ENCODE measurements at places on chromosomes 2 and 18.

- DNase-seq = no peak
These were observed 29.4 kb upstream of the WDR75 start for GRCh38 chr2:189411860-189412259.

- no peak for DNase-seq
These were observed 107.1 kb downstream of the PIEZO2 start for GRCh38 chr18:11042247-11042646.

GRCh38 chr2:165082479-165082878, 121.4 kb downstream of the SCN3A start:
- DNase-seq = no peak

GRCh38 chr18:29028560-29028959, 851.6 kb upstream of the CDH2 start:
- no peak for DNase-seq

DNA sequence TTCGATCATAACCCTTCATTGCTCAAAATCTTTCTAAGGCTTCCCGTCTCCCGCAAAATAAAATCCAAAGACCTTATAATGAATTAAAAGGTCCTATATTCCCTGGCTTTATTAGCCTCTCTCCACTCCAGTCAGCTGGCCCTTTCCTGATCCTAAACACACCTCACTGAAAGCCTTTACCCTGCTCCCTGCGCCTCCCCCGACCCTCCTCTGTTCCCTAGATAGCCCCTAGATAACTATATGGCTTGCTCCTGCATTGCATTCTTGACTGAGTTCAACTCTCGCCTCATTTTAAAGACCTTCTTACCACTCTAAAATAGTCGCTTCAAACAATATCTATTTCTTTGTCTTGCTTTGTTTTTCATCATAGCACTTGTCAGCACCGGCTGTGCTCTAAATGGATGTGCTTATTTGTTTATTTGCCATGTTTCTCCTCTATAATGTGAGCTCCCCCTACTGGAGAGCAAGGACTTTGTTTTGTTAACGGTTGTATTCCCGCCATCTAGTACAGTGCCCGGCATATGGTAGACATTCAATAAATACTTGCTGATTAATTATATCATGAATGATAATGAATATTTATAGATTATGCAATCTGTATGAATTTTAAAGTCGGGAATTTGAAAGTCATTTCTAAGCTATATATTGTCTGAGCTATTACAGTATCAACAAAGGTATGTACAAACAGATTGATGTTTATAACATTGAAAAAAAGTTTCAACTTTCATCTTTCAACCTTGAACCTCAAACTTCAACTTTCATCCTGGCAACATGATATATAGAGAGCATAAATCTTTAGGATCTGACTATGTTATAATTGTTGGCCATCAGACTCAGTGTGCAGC, 32.4 kb upstream of the VIT start:
- no peak for DNase-seq

DNA sequence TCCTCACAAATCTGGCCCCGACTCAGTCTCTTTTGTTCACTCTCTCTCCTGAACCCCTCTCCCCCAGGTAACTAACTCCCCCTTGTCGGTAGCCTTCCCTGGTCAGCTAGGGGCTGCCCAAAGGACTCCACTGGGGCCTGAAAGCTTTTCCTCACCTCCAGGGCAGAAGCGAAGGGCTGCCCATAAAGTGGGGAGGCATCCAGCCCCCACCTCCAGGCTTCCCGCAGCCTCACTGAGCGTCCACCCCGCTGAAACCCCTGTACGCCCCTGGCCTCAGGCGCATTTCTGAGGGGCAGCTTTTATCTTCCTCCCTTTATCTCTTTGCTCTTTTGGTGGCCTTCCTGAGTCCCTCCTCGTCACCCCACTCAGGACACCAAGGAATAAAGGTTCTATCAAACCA, 249.3 kb downstream of the CYP26B1 start:
- DNase-seq = no peak

DNA sequence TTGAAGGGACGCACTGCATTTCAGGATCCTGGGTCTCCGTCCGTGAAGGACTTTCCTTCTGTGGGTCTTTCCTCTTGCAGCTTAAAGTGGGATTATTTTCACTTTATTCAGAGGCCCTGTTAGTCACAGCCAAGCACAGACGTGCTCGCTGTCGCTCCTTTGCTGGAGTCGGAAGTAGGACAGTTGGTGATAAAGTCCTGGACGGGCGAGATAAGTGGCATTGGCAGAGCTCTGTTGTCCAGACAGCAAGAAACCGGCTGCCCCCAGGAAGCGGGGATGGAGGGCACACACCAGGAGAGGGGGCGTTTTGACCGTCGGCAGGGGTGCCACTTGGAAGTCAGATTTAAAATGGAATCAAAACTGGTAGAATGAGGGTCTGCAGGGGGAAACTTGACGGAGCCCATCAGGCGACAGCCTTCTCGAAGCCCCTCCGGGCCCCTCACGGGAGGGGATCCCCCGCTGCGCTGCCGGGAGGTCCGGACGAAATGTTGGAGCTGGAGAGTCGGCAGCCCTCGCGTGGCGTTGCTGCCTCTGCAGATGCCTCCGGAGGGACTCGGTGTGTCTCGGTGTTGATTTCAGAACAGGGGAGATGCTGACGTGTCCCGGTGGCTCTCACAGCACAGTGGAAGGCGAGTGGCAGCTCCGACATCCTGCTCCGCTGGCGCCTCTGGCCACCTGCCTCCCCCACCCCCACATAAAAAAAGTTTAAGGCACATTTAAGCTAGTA, 124.2 kb downstream of the NFATC1 start:
- peak; percentile 30 for DNase-seq

DNA sequence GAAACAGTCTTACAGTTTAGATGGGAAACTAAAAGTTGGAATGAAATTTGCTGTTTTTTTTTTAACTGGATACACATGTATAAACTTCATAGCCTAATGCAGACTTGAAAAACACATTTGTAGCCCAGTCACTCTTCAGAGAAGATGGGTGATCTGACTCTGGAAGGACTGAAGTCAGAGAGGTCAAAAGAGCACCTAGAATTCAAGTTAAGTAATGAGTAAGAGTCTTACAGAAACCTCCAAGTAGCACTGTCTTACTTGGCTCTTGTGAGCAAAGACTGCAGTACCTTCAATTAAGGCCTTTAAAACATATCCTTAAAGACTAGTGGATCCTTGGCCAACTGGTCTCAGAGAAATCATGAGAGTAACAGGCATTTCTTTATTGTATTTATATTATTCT, 41.9 kb downstream of the TRAPPC8 start:
- DNase-seq = no peak

DNA sequence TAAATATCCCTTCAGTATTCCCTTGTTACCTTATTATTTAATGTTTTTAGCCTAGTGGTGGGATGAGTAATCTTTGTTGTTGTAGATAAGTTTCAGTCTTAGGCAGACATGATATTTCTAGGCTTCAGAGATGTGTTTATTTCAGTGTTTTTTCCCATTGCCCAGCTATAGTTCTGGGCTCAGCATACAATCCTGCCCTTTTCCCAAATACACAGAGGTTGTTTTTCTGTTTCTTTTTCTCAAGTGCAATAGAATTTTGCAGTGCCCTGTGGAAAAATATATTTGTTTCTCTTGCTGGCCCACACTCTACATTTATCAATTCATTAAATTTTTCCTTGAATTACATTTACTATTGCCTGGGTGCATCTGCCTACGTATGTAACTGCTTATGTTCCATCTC, 321.8 kb downstream of the KCNJ3 start:
- no peak for DNase-seq

- DNase-seq = no peak
These were observed 1.5 kb downstream of the MTHFD2 start for GRCh38 chr2:74199871-74200305.

DNA sequence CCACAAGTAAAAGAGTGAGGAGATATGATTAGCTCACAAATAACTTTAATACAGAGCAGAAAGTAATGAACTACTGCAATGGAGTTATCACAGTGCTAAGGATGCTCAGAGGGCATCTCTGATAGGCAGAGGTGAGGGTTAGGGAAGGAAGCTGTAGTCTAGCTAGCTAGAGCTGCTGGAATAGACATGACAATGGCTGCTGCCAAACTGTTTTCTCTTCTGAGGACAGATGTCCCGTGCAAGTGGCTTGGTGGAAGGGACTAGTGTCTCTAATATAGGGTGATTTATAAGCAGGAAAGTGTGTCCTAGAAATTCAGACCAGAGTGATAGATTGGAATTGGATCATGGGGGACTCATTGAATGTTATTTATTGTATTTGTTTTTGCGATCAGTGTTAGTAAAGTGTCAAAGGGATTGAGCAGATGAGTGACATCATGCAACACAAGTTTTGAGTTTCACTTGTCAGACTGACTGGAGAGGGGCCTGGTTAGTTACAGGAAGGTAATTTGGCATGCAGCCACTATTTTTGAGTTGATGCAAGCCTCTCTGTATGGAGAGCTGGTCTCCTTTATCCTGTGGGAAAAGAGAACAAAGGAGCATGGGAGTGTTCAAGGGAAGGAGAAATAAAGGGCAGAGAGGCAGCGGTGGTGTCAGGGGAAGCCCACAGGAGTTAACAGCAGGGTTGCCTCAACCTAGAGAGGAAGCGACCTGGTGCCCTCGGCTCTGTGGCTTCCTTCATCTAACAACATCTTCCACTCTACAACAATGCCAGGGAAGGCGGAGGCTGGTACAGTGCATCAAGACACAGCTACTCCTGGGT, 1.9 kb downstream of the CTLA4 start:
- peak; percentile 9 for DNase-seq

DNA sequence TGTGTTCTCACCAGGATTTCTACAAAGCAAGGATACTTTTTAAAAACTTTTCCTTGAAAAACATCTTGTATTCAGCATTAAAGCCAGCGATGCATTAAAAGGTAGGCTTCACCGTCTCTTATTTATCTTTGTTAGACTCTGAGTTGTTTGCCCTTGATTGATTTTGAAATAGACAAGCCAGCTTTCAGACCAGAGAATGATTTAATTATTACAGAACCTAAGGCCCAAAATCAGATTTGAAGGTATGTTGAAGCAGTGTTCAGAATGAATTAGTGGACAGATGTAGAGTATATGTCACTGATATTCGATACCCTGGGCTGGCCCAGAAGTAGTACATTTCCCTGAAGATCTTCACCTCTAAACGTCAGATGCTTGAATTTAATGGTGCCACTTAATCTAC, 136.4 kb downstream of the THSD7B start:
- no peak for DNase-seq

DNA sequence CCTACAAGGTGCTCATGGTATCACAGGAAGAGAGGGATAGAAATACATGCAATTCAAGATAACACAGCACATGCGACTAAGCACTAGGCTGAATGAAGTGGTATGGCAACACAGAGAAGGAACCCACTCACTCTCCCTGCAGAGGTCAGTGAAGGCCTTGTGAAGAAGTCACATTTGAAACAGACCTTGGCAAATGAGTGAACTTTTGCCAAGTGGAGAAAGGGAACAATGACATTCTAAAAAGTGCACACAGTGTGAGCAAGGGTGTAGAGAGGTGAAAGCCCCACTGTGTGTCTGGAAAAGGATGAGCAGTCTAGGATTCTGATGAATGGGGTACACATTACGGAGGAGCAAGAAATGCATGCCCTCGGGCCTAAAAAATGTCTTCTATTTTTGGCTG, 23.3 kb downstream of the KLF7 start:
- DNase-seq = no peak

GRCh38 chr2:85383850-85384249, 26.3 kb downstream of the CAPG start:
- DNase-seq = no peak

DNA sequence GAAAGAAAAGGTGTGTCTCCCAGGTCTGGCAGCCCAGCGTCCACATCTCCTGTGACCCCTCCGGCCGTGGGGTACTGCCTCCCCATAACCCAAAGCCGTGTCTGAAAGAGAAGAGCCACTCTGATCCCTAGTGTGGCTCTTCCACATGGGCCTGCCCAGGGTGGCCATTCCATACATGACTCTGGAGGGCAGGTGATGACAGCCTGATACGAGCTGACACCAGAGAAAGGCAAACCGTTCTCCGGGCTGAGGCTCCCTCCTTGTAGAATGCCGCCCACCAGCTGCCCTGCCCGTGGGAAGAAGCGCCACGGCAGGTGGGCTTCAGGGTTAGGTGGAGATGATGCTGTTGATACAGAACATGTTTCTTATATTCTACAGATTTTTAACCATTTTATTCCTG, 451.6 kb upstream of the SALL3 start:
- no peak for DNase-seq

DNA sequence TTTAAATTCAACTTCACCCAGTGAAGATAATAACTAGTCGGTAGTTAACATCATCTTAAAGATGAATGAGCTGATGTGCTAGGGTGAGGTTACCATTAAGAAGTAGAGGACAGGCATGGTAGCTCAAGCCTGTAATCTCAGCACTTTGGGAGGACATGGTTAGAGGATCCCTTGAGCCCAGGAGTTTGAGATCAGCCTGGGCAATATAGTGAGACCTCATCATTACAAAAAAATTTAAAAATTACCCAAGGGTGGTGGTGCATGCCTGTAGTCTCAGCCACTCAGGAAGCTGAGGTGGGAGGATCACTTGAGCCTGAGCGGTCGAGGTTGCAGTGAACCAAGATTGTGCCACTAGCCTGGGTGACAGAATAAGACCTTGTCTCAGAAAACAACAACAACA, 4.7 kb downstream of the GALNT5 start:
- no peak for DNase-seq

- DNase-seq = peak; percentile 60
These were observed 29.8 kb upstream of the TAF1B start for GRCh38 chr2:9813312-9814128.

GRCh38 chr2:235116885-235117492, 165.2 kb downstream of the SH3BP4 start:
- no peak for DNase-seq

- no peak for DNase-seq
These were observed 7.8 kb upstream of the NARS1 start for GRCh38 chr18:57629422-57629821.

- DNase-seq = no peak
These were observed 1.6 kb downstream of the SETBP1 start for GRCh38 chr18:44682201-44682870.

- DNase-seq = no peak
These were observed 26.2 kb downstream of the UNC50 start for GRCh38 chr2:98634406-98635092.

GRCh38 chr18:37160038-37160820, 331.3 kb downstream of the KIAA1328 start:
- DNase-seq = no peak

GRCh38 chr2:20452551-20452950, 5.7 kb downstream of the RHOB start:
- no peak for DNase-seq

DNA sequence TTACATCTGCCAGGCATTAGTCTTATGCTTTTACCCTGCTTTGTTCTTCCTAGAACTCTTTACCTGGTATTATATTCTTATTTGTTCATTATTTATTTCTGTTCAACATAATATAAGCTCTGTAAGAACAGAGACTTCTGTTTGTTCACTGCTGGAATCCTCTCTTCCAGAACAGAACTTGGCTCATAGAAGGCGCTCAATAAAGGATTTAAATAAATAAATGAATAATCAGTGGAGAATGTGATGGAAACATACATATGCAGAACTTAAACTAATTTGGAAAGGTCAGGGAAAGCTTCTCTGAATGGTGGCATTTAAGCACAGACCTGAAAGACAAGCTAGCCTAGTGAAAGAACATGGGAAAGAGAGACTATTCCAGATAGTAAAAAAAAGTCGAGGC, 24.3 kb downstream of the NCKAP1 start:
- no peak for DNase-seq
